ENCODE measurements at places on chromosomes 1 and 21. TPM values are rescaled to one million over a fixed set of nuclear protein-coding genes. Genes with fewer than 3 reads are reported as not detected.

Gene PIGK
- total RNA-seq: 16.6 TPM

Gene LRRIQ3
- total RNA-seq: 0.23 TPM

DNA sequence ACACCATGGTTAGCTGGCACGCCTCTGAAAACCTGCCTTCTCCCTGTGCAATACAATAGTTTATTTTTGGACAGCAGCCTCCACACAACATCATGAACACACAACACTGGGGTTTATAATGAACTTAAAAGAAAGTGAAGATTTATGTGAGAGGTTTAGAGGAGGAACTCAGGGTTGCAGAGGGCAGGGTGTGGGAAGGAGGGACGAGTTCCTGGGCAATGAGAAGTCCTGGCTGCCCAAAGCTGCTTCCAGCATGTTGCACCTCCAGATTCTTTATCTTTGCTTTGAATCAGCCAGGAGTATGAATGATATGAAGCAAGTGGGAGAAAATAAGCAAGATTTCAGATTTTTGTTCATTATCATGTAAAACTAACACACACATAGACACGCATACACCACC, 11.3 kb upstream of the LRRC8D start:
- no peak for DNase-seq
- H3K4me1 ChIP-seq: peaks cover 46% of the 10 kb centered on the region
- H3K27me3 ChIP-seq: no peaks in the 10 kb centered on the region
- H3K4me3 ChIP-seq: no peak overlapping the region

DNA sequence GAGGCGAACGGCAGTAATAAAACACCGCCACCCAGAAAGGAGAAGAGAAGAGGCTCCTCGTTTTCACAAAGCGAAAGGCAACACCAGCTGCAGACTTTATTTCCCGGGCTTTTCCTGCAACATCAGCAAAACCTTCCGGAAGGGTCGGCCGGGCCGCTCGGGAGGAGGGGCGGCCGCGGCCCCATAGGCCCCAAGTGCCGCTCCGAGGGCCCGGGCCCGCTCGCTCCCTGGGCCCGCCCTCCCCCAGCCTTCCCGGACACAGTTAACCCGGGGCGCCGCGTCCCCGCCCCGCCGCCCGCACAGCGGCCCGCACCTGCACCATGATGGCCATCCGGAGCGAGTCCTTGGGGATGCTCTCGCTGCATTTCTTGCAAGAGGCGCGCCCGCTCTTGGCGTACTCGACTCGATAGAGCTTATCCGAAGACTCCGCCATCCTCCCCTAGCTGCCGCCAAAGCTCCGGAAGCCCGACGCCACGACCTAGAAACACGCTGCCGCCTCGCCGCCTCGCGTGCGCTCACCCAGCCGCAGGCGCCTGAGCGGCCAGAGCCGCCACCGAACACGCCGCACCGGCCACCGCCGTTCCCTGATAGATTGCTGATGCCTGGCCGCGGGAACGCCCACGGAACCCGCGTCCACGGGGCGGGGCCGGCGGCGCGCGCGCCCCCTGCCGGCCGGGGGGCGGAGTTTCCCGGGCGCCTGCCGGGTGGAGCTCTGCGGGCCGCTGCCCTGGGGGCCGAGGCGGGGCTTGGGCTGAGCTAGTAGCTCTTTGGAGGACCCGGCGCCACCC, at the start of gene PARP1:
Gene PARP1, minus strand, starts transcription at position 597 of the 788 bp plus-strand sequence. Its CDS starts 164 bp downstream, at position 433.
- H3K4me1 ChIP-seq: peaks cover 21% of the 10 kb centered on the region
- peak; percentile 92 for DNase-seq
- H3K4me3 ChIP-seq: peak within 1 kb of the TSS; percentile 86
- no peaks in the 10 kb centered on the region for H3K27me3 ChIP-seq

Gene WNT4
- total RNA-seq: 0.79 TPM

Gene DTL
- 23.6 TPM for total RNA-seq

Gene GJA9
- not detected for total RNA-seq

DNA sequence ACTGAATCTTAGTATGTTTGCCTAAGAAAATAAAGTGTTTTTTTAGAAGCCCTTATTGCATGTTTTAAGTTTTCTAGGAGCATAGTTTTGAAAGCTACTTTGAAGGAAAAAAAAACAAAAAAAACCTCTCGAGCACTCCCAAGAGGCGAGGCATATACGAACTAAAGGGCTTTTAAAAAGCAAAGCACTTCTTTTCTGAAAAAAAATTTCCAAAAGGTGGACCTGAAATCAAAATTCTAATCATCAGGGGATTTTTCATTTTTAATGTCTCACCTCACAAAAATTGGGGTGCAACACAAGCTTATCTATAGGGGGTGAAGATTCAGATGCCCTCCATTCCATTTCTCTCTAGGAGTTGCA, 594 bp downstream of the GLMN start:
- peak overlapping the region; percentile 92 for H3K27ac ChIP-seq
- no peaks in the 10 kb centered on the region for H3K4me1 ChIP-seq
- no peak for DNase-seq
- no peaks in the 10 kb centered on the region for H3K27me3 ChIP-seq
- no peaks in the 10 kb centered on the region for H3K36me3 ChIP-seq

DNA sequence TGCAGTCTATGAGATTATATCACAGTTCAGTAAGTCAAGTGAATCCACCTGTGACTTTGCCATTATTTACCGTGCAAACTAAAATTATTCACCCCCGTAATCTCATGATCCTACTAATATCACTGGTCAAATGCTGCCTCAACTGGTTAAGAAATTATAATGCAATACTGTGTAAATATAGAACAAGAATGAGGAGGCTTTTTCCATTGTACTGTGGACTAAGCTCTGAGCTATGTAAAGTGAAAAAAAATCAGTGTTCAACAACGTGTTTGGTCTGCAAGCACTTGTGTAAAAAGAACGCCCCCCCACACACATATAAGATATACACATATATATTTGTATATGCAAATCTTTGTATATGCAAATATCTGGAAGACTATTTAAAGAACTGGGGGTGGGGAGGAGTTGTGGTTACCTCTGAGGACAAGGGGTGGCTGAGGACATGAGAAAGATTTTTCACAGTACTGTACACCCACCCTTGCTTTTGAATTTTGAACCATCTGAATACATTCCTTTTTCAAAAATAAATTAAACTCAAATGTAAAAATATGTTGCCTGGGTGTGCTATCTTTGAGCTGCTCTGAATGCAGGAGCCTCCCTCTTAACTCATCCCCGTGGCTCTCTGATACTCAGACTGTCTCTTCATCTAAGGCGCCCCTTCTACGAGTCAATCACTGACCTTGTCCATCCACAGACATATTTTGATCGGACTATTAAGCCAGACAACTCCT, 57.0 kb downstream of the PTP4A2 start:
- no peak overlapping the region for H3K4me3 ChIP-seq
- H3K27ac ChIP-seq: peak overlapping the region; percentile 78
- peaks cover 14% of the 10 kb centered on the region for H3K4me1 ChIP-seq
- no peaks in the 10 kb centered on the region for H3K36me3 ChIP-seq

- no peaks in the 10 kb centered on the region for H3K36me3 ChIP-seq
- peak overlapping the region; percentile 90 for H3K27ac ChIP-seq
- peaks cover 6% of the 10 kb centered on the region for H3K4me1 ChIP-seq
- H3K27me3 ChIP-seq: no peaks in the 10 kb centered on the region
- peak; percentile 51 for DNase-seq
- H3K4me3 ChIP-seq: peak overlapping the region; percentile 92
Observed at GRCh38 chr21:46457801-46458314, 833 bp upstream of the DIP2A start.

DNA sequence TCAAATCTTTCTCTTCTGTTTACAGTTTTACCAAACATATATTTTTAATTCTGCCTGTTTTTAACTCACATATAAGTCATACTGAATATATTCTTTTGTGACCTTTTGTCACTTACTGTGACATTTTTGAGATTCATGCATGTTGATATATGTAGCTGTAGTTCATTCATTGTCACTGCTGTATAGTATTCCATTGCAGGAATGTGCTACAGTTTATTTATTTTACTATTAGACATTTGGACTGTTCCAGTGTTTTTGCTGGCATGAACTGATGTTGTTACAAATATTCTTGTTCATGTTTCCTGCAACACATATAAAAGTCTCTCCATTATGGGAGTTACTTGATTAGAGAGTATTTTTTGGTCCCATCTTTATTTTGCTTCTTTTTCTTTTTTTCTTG, 174.9 kb downstream of the DHRS3 start:
- H3K4me3 ChIP-seq: no peak overlapping the region
- H3K27ac ChIP-seq: no peak overlapping the region
- H3K27me3 ChIP-seq: no peaks in the 10 kb centered on the region

DNA sequence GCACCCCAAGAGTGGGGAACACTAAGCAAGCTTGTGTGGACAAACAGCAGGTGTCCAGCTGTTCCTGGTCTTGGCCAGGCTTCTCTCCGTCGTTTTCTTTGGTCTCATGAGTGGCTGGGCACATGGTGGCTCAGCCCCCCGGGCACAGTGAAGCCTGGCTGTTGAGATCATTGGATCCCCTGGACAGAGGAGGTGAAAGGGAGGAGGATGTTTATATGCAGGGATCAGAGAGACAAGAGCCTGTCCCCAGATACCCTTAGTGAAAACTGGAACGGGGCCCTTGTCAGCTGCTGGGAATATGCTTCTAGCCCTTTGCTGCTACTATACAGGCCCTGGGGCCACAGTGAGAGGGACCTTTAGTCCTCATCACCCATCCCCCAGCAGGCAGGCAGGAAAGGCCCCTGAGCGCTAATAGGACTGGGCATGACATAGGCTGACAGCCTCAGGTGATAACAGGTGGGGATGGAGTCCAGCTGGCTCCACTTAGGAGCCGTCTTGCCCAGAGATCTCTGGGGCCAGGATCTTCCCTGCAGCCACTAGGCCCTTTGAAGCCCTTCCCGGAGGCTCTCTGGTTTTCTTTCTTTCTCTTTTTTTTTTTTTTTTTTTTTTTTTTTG, 16.4 kb downstream of the EPHA8 start:
- H3K4me1 ChIP-seq: no peaks in the 10 kb centered on the region
- no peak for DNase-seq
- H3K36me3 ChIP-seq: no peaks in the 10 kb centered on the region

Gene LYPD8
- not detected for total RNA-seq

- no peaks in the 10 kb centered on the region for H3K27me3 ChIP-seq
- H3K27ac ChIP-seq: no peak overlapping the region
- H3K4me3 ChIP-seq: no peak overlapping the region
- H3K36me3 ChIP-seq: no peaks in the 10 kb centered on the region
- H3K4me1 ChIP-seq: no peaks in the 10 kb centered on the region
- DNase-seq: no peak
Observed at GRCh38 chr1:242011894-242012660, 13.2 kb upstream of the MAP1LC3C start.

GRCh38 chr1:42978317-42979035, 19.8 kb upstream of the SLC2A1 start:
- H3K27ac ChIP-seq: peak overlapping the region; percentile 98
- H3K4me1 ChIP-seq: peaks cover 51% of the 10 kb centered on the region
- H3K4me3 ChIP-seq: no peak overlapping the region
- no peak for DNase-seq

DNA sequence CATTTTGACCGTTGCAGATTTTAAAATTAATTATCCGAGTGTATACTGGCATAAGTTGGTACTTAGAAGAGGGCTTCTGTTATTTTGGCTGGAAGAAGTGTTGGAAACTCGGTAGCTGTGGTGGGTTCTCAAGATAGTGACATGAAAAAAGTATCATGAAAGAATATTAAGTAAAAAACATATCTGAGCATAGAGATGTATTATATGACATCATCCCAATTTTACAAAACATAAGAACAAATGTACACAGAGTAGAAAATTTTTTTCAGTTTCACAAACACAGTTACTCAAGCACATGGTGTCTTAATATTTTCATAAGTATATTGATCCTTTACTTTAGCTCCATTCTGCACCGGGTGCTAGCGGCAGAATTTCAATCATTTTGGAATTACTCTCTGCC, 684 bp downstream of the IFI16 start:
- H3K27me3 ChIP-seq: no peaks in the 10 kb centered on the region
- H3K36me3 ChIP-seq: no peaks in the 10 kb centered on the region
- H3K4me1 ChIP-seq: no peaks in the 10 kb centered on the region
- no peak overlapping the region for H3K4me3 ChIP-seq
- H3K27ac ChIP-seq: no peak overlapping the region
- DNase-seq: no peak

- DNase-seq: peak; percentile 16
- no peaks in the 10 kb centered on the region for H3K27me3 ChIP-seq
- no peaks in the 10 kb centered on the region for H3K36me3 ChIP-seq
- no peak overlapping the region for H3K4me3 ChIP-seq
- H3K27ac ChIP-seq: no peak overlapping the region
Observed at GRCh38 chr1:213443415-213443814, 392.4 kb downstream of the RPS6KC1 start.

Gene CDC14A
- 7.3 TPM for total RNA-seq

DNA sequence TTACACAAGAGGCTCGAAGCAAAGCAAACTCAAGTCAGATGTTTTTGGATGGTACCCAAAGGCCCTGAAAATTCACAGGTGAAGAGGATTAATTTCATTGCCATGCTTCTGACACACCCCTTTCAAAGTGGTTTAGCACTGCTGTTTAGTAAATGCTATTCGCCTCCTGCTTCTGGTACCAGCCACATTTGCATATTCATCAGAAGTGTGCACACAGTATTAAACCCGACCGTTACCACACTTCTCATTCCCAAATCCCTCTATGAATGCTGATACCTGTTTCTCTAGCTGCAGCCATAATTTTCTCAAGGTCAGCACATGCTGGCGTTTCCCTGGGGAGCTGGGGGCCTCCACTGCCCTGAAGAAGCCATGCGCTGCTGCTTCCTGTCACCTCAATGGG, 179.8 kb upstream of the DAB1 start:
- H3K4me3 ChIP-seq: no peak overlapping the region
- H3K27ac ChIP-seq: no peak overlapping the region
- no peaks in the 10 kb centered on the region for H3K4me1 ChIP-seq
- no peaks in the 10 kb centered on the region for H3K27me3 ChIP-seq

Gene GBP4
- total RNA-seq: not detected

Gene ERRFI1
- 40.9 TPM for total RNA-seq

DNA sequence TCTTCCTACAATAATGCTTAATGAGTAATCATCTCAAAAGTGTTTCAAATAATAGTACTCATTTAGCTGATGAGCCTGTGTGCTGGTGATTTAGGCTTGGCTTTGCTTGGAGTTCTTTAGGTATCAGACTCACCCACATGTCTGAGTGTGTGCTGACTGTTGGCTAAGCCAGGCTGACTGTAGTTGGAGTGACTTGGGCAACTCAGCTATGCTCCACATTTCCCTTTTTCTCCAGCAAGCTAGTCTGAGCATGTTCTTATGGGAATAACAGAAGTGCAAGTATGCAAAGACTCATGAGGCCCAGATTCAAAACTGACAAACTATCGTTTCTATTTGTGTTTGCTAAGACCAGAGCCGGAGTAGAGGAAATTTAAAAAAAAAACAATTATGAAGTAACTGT, 99.0 kb upstream of the ADGRL4 start:
- DNase-seq: no peak
- no peaks in the 10 kb centered on the region for H3K36me3 ChIP-seq
- H3K4me1 ChIP-seq: no peaks in the 10 kb centered on the region
- no peaks in the 10 kb centered on the region for H3K27me3 ChIP-seq
- no peak overlapping the region for H3K4me3 ChIP-seq
- H3K27ac ChIP-seq: no peak overlapping the region

Gene RAB25
- total RNA-seq: 138 TPM

Gene KIRREL1
- total RNA-seq: 45.4 TPM
